ENCODE measurements at places on chromosomes 6 and 20.

GRCh38 chr20:49393803-49394202 lies 88.7 kb downstream of the KCNB1 start:
- no peak for DNase-seq

DNA sequence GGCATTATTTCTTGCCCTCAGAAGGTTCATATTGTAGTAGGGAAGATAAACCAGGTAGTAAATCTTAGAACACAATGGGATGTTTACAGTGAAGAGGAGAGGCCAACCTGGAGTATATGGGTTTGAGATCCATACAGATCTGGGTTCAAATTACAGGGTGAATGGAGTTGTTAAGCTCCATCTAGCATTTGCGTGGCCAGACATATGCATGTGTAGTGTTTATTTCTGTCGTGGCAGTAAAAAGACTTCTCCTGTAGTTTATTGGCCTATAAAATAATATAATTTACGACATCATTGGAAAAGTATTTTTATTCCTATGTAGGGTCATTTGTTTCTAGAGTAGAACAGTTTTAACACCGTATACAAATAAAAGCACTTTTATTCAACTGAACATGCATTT lies 25.2 kb upstream of the TULP4 start:
- no peak for DNase-seq

DNA sequence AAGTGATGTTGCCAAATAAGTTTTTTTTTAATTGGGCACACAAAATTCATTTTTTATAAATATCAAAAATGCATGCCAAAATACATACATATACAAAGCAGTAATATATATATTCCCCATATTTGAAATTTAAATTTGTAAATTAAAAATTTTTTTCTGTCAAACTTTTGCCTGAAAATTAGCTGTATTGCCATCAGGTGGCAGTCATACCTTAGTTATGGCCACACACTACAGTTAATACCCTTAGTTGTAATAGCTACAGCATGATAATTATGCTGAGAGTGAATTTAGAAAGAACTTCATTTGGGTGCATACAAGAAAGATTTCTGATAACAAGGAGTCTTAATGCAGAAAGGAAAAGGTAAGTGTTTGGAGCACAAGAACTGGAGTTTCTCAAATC lies 46.2 kb upstream of the SDHAF4 start:
- DNase-seq = no peak

DNA sequence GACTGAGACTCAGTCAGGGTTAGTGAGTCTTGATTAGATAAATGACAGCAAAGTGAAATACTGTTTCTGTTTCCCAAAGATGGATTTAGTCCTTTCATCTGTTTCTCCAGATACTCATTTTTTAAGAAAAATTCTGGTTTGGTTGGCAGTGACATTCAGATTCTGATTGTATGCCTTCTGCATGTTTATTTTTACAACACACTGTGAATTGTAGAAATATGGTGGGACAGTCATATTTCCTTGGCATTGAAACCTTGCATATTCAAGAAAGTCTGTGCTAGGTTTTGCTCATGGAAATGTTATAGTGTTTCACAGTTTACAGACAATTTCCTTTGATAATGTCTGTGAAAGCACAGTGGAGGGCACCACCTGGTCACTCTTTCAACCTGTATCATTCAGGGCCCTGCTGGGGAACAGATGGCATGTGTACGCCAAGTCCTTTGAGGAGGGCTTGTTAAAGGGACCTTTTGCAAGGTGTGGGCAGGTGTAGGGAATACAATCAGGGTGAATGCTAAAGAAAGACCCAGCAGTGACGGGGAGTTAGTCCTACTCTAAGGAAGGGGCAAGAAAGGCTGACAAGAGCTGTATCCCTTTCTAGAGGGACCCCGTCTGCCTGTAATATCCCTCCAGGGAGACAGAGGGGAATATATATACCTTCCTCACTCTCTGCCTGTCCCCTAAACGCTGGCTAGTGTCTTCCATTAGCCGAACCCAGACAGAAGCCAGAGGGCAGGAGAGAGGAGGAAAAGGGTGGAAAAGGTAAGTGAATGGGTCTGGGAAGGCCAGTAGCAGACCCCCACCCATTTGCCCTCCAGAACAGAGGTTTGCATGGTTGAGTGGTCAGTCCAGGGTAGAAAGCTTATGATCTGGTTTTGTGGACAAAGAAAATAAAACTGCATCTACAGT lies 10.2 kb downstream of the PLCB4 start:
- DNase-seq = no peak

- no peak for DNase-seq
Observed at GRCh38 chr6:36839749-36840431, 646 bp upstream of the CPNE5 start.

- DNase-seq = no peak
Observed at GRCh38 chr6:152696522-152696921, 1.2 kb upstream of the MYCT1 start.

DNA sequence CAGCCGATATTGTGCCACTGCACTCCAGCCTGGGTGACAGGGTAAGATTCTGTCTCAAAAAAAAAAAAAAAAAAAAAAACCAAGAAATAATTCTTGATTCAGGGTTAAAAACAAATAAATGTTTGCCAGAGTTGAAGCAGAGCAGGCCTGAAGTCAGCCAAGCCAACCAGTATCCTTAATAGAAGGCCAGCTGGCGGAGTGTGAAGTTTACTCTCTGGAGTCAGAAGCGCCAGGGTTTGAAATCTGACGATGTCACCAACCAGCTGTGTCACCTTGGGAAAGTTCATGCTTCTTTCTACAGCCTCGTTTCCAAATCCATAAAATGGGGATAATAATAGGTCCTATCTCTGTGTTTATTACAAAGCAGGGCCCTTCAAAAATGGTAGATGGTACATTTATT lies 73.0 kb upstream of the ENPP5 start:
- no peak for DNase-seq

GRCh38 chr6:50707191-50707590 lies 6.1 kb upstream of the TFAP2D start:
- DNase-seq = no peak

- no peak for DNase-seq
Observed at GRCh38 chr6:20882014-20882413, 347.8 kb downstream of the CDKAL1 start.

DNA sequence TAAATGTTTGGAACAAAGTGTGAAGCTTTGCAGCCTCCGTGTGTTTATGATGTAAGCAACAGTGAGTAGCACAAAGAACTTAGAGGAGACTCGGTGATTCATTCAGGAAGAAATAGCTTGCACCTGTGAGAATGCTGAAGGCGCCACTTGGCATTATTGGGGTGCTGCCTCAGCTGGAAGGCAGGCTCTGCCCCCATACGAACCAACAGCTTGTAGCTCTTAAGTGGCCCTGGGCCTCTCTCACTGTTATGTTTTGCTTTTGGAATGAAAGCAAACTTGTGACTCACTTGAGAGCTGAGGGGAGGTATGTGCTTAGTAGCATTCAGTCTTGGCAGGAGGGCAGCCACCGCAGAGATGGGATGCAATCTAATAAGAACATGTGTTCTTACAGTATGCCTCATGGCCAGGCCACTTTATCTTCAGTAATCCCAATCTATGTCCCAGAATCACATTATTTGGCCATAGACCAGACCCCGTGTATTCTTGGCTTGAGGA lies 310.7 kb downstream of the EYA4 start:
- no peak for DNase-seq

DNA sequence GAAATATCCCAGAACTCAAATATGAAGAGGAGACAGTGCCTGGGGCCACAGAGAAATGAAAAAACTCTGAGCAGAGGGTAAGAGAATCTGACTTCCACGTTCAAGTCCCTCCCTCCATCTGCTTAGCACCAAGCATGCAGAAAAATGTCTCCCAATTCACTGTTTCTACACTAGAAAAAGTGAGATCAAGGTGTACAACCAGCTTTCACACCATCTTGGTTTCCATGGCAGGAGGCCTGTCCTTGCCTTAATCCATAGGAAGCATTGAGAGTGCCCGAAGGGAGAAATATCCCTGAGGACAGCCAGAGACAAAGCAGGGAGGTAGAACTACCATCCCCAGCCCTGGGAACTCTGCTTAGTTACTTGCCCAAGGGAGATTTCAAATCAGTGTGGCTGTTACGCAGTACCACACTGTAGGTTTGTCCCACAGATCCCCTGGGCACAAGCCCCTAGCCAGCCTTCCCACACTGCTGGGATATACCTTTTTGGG lies 82.9 kb downstream of the SCML4 start:
- DNase-seq = no peak

GRCh38 chr20:10667077-10667401 lies 6.8 kb downstream of the JAG1 start:
- DNase-seq = no peak

DNA sequence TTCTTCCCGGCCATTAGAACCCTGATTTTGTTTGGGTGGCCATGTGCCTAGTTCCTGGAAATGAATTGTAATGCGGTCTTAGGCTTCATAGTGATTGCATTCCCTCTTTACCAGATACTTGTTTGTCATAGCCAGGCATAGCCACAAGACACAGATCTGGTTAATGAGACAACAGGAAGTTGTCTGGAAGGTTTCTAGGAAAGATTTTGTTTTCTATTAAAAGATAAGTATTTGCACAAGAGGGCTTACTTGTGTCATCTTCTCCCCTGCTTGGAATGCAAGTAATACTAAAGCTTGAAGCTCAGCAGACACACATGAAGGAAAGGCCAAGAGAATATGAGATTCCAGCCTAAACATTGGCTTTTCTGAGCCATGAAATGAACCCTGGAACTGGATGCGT lies 12.9 kb downstream of the FARS2 start:
- no peak for DNase-seq

GRCh38 chr20:62123450-62124118 lies 1.3 kb downstream of the LSM14B start:
- DNase-seq = no peak

DNA sequence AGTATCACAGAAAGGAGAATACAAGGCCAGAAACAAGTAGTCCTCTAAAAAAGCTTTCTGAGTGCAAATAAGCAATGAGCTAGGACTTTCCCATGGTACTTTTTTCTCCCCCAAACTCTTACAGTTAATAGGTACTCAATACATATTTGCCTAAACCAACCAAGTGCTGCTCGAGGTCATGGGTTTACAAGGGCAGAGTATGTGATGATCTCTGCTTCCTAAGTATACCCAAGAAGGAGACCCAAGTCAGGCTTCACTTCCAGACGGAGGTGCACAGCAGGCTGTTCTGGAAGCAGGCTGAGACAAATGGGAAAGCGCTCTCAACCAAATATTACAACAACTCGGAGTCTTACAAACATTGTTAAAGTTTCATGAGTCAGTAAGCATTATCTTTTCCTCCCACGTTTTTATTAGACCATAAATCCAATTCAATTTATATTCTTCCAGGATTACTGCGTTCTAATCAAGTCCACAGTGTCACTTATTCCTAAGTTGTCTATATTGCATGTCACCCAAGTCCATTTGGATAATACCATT lies 8.1 kb downstream of the FYN start:
- no peak for DNase-seq

GRCh38 chr20:15455279-15455678 lies 1117.9 kb upstream of the FLRT3 start:
- no peak for DNase-seq

GRCh38 chr20:33176101-33176500 lies 8.1 kb downstream of the BPIFA2 start:
- no peak for DNase-seq

DNA sequence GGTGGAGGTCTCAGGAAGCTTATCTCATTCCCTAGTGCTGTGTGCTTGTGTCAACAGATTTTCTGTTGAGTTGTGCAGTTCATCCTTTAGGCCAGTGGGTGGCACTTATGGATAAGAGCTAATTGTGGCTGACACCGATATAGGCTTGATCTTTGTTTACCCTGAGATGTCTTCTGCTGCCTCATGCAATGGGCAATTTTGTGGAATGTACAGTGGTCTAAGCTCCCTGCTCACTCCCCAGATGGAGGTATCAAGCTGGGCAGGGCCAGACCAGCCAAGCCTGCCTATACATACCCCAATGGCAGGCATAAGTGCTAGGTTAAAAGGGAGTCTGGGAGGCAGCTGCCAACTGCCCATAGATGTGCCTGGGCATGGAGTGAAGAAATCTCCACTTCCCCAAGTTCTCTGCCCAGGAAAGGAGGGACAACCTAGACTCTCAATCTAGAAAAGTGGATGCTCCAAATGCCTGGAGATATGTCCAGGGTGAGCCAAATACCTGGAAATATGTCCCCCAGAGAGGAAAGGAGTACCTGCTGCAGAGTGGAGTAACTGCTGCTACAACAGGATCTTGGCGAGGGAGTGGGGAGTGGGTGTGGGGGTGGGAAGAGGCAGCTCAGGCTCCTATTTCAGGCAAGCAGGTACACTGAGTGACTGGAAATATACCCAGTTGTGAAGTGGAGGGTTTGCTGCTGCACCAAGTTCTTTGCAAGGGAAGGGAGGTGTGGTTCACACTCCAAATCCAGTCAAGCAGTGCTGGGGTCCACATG lies 53.2 kb upstream of the ARG1 start:
- no peak for DNase-seq

GRCh38 chr20:16955971-16956370 lies 207.8 kb downstream of the OTOR start:
- no peak for DNase-seq

GRCh38 chr20:48776306-48776705 lies 51.5 kb downstream of the PREX1 start:
- DNase-seq = no peak

GRCh38 chr20:24969186-24970029 lies 20.3 kb downstream of the CST7 start:
- DNase-seq = no peak

GRCh38 chr6:160733050-160733646 lies 31.1 kb downstream of the PLG start:
- DNase-seq = no peak

DNA sequence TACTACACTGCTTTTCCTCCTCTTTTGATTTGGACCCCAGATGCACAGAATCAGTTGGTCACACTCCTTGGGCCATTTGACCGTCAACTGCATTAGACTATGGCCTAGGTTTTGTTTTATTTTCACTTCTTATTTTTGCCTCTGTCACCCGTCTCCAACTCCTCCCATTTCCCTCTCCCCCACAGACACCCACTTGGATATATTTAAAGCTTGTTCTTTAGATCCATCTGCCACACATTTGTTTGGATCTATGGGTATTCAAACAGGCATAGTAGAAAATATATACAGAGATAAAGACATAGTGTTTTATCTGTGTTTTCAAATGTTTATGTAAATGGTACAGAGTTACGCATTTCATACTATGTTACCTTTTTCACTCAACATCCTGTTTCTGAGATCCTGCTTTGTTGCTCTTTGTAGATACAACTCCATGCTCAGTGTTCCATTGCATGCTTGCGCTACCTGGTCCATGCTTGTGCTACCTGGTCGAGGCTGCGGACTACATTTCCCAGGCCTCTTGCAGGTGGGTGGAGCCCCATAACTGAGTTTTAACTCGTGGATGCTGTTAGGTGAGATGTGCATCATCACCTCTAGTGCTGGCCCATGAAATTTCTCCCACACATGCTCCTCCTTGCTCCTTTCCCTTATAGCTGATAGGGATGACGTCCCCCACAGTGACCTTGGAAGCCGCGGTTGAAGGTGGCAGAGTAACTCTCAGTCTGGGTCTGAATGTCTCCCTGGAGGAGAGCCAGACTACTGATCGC lies 11.5 kb upstream of the PREX1 start:
- DNase-seq = no peak

Measured in stimulated activated CD8-positive, alpha-beta memory T cell treated with anti-CD3 and anti-CD28 coated beads, Interleukin-7, amount 100 ng/mL, for 1 hour (primary cell).